ENCODE measurements at places on chromosomes 5 and 9.

- no peak overlapping the region for H3K27ac ChIP-seq
- no peak overlapping the region for H3K4me3 ChIP-seq
- no peaks in the 10 kb centered on the region for H3K4me1 ChIP-seq
- DNase-seq, result no peak
These were observed 432.5 kb downstream of the GADD45G start for GRCh38 chr9:90037146-90037797.

DNA sequence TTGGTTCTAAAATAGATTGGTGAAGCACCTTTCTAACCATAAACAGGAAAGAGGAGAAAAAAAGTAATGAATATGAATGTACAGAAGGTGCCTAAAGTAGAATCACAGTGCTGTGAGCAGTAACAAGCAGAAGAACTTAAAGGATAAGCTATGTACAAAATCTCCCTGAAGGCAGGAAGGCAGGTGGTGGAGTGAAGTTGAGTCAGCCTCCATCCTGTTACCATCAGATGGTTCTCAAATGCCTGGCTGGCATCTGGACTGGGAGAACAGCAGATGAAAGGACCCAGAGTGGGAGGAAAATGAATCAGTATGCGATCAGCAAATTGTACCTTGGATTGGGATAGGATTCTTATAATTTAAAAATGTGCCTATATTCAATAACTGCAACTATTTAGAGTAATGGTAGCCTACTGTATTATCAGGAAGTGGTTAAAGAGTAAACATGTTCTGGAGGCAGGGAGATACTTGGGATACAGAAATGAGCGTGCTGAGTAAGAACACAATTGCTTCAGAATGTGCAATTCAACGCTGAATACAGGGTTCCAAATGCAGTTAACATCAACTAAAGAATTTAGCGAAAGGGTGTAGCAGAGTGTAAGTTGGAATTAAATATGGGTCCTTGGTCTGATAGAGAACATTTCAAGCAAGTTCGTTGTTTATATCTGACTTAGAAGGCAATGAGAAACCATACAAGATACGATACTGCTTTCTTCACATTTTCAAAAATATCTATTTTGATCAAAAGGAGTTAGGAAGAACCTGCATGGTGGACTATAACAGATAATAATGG lies 21.1 kb upstream of the FER start:
- no peaks in the 10 kb centered on the region for H3K27me3 ChIP-seq
- no peaks in the 10 kb centered on the region for H3K36me3 ChIP-seq
- H3K27ac ChIP-seq, result peak overlapping the region; percentile 96
- no peak overlapping the region for H3K4me3 ChIP-seq
- H3K4me1 ChIP-seq, result peaks cover 33% of the 10 kb centered on the region
- peak; percentile 8 for DNase-seq

GRCh38 chr5:81776258-81776657 lies 25.4 kb upstream of the SSBP2 start:
- no peak overlapping the region for H3K27ac ChIP-seq
- peaks cover 17% of the 10 kb centered on the region for H3K4me1 ChIP-seq
- H3K4me3 ChIP-seq, result no peak overlapping the region
- DNase-seq, result no peak
- no peaks in the 10 kb centered on the region for H3K27me3 ChIP-seq

GRCh38 chr9:129012343-129012742 lies 15.8 kb downstream of the SH3GLB2 start:
- H3K36me3 ChIP-seq, result no peaks in the 10 kb centered on the region
- no peak for DNase-seq
- H3K27ac ChIP-seq, result no peak overlapping the region
- no peaks in the 10 kb centered on the region for H3K27me3 ChIP-seq

- DNase-seq, result no peak
- no peaks in the 10 kb centered on the region for H3K36me3 ChIP-seq
- no peak overlapping the region for H3K27ac ChIP-seq
- no peaks in the 10 kb centered on the region for H3K4me1 ChIP-seq
These were observed 214.1 kb upstream of the MEF2C start for GRCh38 chr5:89097103-89097502.

- H3K4me1 ChIP-seq, result no peaks in the 10 kb centered on the region
- no peaks in the 10 kb centered on the region for H3K36me3 ChIP-seq
- H3K27me3 ChIP-seq, result no peaks in the 10 kb centered on the region
- H3K4me3 ChIP-seq, result no peak overlapping the region
- DNase-seq, result no peak
- H3K27ac ChIP-seq, result no peak overlapping the region
These were observed 456.9 kb downstream of the TAF11L14 start for GRCh38 chr5:18091142-18091541.

DNA sequence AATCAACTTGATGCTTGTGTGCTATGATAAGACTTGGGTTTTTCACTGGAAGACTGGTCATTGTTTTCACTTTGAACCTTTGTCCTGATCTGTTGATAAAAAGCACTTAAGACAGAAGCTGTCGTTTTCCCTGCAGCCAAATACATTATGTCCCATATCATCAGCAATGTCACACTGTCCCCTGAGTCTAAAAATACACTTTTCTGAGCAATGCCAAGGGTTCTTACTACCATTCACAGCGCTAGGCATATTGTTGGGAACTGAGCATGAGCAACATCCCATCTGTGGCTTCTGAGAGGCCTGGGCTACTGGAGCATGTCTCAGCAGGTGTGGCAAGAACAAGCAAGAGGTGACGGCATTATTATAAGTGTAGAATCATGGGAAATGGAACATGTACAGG lies 81.8 kb downstream of the SEMA6A start:
- H3K27ac ChIP-seq, result no peak overlapping the region
- H3K4me3 ChIP-seq, result no peak overlapping the region
- no peak for DNase-seq
- no peaks in the 10 kb centered on the region for H3K27me3 ChIP-seq
- no peaks in the 10 kb centered on the region for H3K36me3 ChIP-seq

- H3K4me3 ChIP-seq, result no peak overlapping the region
- no peak overlapping the region for H3K27ac ChIP-seq
- no peaks in the 10 kb centered on the region for H3K4me1 ChIP-seq
- H3K27me3 ChIP-seq, result no peaks in the 10 kb centered on the region
- DNase-seq, result no peak
These were observed 39.8 kb downstream of the SLF1 start for GRCh38 chr5:94658272-94658671.

DNA sequence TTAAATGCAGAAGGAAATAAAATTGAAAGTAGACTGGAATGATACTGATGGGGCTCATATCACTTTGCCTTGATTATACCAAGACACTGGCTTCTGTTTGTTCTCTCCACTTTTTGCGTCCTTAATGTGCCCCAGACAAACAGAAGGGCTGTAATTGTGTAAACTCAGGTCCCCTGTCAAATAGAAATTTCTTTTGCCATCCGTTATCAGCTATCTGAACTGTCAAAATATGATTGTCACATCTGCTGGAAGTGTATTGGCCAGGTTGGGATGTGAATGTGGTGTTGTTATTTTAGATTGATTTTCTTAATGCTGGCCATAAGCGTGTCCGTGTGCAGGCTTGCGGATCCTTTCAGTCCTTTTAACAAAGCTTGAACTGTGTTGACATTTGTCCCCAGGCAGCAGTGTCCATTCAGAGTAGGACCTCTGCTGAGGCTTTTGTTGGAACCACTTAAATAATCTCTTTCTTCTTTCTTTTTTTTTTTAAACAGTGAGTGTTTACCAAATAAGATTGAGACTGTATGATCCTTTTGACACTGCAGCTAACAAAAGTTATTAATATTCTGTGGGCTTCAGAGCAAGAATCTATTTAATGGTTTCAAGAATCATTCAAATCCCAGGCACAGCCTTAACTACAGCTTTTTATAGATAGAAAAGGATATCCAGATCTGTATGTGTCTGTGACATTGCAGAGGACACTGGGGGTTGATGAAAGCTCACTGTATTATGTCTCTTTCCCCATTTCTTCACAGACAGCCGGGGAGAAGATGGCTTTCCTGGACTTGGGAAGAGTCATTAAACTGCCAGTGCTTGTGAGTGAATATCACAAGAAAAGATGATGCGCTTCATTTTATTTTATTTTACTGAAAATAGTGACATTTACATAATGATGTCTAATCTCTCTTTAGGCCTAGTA lies 171.7 kb downstream of the ZNF608 start:
- no peak for DNase-seq
- H3K36me3 ChIP-seq, result no peaks in the 10 kb centered on the region
- no peak overlapping the region for H3K27ac ChIP-seq
- H3K27me3 ChIP-seq, result no peaks in the 10 kb centered on the region
- no peak overlapping the region for H3K4me3 ChIP-seq

DNA sequence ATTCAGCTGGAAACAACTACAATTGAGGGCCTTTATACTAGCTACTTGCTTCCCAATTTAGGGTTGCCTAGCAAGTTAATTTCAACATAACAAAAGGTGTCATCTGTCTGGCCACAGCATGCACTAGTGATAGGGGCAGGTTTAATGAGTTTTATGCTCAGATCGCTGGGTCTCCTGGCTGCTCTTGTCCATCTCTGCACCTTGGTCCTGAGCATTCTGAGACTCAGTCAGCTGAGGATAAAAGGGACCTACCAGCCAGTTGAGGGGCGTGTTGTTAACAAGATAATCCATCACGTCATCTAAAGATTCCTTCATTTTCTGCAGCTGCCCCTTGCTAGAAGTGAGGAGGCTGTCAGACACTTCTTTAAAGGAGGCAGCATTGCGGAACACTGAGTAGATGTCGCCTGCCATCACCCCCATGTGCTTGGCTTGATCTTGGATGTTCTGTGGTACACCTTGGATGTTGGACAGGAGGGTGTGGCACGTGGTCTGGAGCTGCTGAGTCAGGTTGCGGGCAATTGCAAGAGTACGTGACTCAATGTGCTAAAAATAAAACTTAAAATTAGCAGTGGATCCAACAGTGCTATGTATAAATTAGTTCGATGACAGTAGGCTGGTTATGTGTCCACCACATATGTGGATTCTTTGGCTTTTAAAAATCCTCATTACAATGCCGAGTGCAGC lies 11.0 kb downstream of the PLIN2 start:
- H3K36me3 ChIP-seq, result peaks cover 40% of the 10 kb centered on the region
- no peak for DNase-seq
- H3K27ac ChIP-seq, result no peak overlapping the region
- no peaks in the 10 kb centered on the region for H3K4me1 ChIP-seq

- H3K27me3 ChIP-seq, result peaks cover 22% of the 10 kb centered on the region
- no peak within 1 kb of the TSS for H3K27ac ChIP-seq
- H3K4me3 ChIP-seq, result no peak within 1 kb of the TSS
- no peaks in the 10 kb centered on the region for H3K36me3 ChIP-seq
- H3K4me1 ChIP-seq, result no peaks in the 10 kb centered on the region
These were observed at the start of gene HTR4 for GRCh38 chr5:148653836-148654781. HTR4 (minus strand) TSS chr5:148654527; CDS start chr5:148637014, 17,513 bp downstream.

DNA sequence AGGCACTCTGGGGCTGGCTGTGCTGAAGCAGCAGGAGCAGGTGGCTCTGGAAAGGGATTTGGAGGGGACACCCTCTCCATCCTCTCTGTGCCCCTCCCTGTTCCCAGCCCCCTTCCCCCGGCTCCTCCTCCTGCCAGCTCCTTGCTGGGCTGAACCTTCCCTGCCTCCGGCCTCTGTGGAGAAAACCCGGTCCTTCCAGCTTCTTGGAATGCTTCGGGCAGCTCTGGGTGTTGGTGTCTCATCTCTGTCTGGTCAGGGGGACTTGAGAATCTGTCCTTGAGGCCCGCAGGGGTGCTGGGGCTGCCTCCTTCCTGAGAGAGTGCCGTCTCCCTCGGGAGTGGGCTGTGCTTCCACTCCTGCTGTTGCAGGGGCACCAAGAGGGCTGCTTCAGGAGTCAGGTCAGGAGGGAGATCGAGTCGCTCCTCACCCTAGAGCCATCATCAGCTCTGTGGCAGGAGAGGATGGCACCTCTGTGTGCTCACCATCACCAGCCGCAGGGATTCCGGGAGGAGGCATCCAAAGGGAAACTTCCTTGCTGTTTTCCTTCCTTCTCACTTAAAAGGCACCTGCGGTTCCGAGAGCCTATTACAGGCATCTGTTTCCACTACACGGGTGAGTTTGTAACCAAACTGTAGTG lies 30.6 kb downstream of the NDUFS6 start:
- H3K27ac ChIP-seq, result no peak overlapping the region
- no peaks in the 10 kb centered on the region for H3K27me3 ChIP-seq
- no peak for DNase-seq
- H3K36me3 ChIP-seq, result no peaks in the 10 kb centered on the region
- H3K4me3 ChIP-seq, result no peak overlapping the region

DNA sequence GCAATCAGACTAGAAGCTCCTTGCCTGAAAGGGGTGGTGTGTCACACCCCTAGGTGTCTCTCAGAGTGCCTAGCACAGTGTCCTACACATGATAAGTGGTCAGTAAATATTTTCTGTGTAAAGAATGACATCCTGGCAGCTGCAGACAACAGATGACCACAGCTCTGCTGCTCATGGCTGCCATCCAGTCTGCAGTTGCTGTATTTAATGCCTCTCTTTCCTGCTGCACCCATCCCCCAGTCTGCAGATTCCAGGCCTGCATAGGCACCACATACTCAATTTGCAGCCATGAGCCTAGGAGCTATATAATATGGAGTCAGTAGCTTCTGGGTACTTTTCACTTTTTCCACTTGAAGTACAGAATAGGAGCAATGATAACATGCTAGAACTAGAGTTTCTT lies 94.9 kb upstream of the NR4A3 start:
- H3K36me3 ChIP-seq, result no peaks in the 10 kb centered on the region
- H3K27me3 ChIP-seq, result no peaks in the 10 kb centered on the region
- DNase-seq, result no peak
- no peak overlapping the region for H3K4me3 ChIP-seq
- peaks cover 12% of the 10 kb centered on the region for H3K4me1 ChIP-seq

DNA sequence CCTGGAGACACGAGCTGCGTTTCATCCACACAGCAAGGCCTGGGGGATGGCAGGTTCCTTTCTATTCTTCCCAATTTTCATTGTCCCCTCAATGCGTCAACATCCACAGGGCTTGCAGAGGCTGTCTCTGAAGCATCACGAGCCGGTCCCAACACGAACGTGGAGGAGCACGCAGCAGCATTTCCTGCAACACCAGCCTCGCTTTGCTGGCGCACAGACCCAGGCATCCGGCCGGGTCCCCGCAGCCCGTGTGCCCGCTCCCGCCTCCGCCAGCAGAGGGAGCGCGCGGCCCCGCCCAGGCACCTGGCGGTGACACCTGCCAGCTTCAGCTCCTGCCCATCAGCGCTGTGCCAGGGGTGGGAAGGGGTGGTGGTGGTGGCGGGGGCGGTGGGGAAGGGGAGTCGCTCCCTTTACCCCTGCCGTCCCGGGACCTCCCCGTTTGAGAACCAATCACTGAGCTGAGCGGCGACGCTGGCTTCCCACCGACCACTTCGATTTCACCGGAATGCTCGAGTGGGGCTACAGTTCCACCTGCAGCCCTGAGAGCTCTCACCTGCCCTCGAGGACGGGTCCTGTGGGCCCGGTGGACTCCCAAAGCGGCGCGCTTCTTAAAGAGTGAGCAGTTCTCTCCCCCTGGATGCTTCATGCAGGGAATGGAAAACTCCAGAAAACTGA lies 464.5 kb downstream of the ICE1 start:
- peaks cover 3% of the 10 kb centered on the region for H3K4me1 ChIP-seq
- no peak overlapping the region for H3K4me3 ChIP-seq

- no peak for DNase-seq
- H3K4me3 ChIP-seq, result no peak overlapping the region
- no peaks in the 10 kb centered on the region for H3K27me3 ChIP-seq
- H3K27ac ChIP-seq, result no peak overlapping the region
These were observed 211.3 kb upstream of the HAPLN1 start for GRCh38 chr5:83931969-83932368.
